ENCODE measurements at places on chromosomes 6 and 20.
A peak's percentile ranks its signal among the peaks of the same experiment; 100 is the strongest.

DNA sequence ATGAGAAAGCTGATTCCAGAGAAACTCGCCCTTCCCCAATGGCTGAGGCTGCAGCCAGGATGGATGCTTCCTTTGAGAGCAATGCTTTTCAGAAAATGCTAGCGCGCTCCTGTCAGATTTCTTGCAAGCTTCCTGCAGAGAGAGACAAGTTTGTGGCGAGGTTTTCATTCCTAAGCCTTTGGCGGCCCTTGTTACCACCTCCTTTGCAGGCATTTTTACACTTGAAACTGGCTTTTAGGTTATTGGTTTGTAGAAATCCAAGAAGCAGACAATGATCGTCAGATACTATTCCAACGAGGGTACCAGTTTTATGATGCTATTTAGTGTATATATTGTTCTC is 1.1 kb downstream of the FNDC1 start:
- no peak for DNase-seq

GRCh38 chr6:22784601-22785410 is 215.4 kb downstream of the HDGFL1 start:
- DNase-seq = peak; percentile 58

- DNase-seq = peak; percentile 70
Observed at GRCh38 chr20:1389703-1390580, 2.9 kb downstream of the FKBP1A start.

- peak; percentile 31 for DNase-seq
Observed at GRCh38 chr6:142218446-142218845, 71.4 kb downstream of the VTA1 start.

DNA sequence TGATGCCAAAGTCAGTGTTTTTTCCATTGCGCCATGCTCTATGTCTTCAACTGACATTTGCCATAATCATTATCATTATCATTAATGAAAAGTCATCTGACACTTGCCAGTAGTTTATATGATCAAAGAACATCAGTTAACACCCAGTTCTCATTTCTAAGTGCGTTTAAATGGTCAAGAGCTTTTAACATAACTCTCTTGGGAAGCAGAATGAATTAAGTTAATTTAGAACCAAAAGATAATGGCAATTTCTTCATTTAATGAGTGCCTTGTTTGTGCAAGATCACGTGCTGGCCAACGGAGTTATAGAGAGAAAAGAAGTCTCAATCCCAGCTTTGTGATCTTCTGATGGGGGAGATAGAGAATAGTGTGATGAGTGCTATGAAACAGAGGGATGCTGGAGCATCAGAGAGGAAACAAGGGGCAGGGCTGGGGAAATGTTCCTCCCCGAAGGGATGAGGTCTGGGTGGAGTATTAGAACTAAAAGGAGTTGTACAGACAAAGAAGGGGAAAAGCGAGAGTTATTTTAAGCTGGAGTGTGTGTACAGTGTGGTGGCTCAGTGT is 20.3 kb downstream of the ANKS1A start:
- DNase-seq = no peak

DNA sequence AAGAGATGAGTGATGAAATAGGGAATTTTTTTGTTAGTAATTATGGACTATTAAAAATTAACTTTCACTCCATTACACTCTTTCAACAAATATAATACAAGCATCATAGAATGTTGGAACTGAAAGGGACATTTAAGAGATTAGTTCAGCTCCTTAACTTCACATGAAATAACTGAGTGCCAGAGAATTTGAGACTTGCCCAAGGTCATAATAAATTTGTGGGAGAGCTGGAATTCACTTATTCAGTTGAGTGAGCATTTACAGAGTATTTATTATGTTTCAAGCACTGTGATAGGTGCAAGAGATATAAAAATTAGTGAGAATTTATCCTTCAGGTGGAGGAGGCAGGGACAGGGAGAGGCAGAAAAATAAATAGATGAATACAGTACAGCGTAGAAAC is 154.6 kb downstream of the KCNQ5 start:
- DNase-seq = no peak

DNA sequence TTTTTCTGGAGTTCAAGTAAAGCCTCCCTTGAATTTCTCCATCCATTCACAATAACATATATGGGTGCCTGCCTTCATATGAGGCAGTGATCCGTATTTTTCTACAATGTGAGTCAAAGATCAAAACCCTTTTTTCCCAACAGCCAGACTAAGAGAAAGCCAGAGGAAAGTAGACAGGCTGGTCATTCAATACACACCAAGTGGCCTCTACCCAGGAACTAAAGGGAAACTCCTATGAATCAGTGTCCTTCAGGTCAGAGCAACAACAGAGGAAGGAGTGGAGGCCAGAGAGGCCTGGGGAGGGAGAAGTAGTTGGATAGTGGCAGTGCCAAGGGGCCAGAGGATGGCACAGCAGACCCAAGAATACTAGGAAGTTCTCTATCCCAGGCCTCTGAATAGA is 23.8 kb downstream of the SIM1 start:
- no peak for DNase-seq

DNA sequence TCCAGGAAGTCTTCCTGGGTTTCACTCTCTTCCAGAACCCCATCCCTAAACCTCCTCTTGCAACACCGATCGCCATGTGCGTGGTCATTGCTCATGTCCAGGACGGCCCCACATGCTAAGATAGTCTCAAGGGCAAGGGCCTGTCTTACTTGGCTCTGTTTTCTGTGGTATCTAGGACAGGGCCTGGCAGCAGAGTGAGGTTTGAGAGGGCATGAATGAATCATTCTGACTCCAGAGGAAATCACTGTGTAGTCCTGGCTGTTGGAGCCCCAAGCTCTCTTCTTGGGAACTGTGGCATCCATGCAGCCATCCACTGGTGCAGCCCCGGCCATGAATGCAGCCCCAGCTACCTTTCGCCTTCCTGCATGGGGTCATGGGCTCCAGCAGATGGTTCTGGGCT is 12.4 kb downstream of the SIRPA start:
- no peak for DNase-seq

GRCh38 chr20:43916881-43917371 is 2.3 kb downstream of the TOX2 start:
- DNase-seq = no peak

DNA sequence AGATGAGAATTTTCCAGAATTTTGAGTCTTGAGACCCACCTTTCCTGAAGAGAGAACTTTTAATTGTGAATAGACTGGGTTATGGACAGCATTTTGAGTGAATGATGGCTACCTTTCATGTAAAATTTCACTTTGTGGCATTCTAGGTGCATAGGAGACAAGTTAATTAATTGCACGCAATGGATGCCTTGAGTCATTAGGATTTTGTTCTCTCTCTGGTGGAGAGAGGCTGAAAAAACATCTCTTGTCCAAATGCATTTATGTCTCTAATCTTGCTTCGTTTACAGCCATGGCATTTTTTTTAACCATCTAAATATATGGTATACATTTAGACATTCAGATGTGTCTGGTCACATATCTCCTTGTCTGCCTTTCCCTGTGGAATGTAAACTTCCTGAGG is 3.1 kb downstream of the RHAG start:
- DNase-seq = no peak

DNA sequence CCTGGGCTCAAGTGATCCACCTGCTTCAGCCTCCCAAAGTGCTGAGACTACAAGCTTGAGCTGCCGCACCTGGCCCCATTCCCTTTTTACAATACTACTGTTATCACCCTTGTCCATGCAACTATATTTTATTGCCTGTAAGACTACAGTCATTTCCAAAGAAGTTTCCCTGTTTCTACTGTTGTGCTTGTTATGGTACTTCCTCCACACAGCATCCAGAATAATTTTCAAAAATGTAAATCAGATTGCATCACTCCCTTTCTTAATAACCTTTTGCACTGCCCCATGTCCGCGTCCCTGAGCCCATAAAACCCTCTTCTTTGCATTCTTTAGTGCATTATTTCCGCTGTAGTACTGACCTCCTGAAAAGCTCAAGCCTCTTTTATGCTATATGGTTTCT is 128.9 kb upstream of the AKIRIN2 start:
- DNase-seq = no peak

GRCh38 chr6:76771059-76771634 is 692.1 kb downstream of the HTR1B start:
- DNase-seq = no peak

GRCh38 chr6:12001706-12002435 is 10.2 kb upstream of the HIVEP1 start:
- DNase-seq = no peak

- DNase-seq = no peak
Observed at GRCh38 chr20:35718972-35719635, 19.9 kb downstream of the ROMO1 start.

DNA sequence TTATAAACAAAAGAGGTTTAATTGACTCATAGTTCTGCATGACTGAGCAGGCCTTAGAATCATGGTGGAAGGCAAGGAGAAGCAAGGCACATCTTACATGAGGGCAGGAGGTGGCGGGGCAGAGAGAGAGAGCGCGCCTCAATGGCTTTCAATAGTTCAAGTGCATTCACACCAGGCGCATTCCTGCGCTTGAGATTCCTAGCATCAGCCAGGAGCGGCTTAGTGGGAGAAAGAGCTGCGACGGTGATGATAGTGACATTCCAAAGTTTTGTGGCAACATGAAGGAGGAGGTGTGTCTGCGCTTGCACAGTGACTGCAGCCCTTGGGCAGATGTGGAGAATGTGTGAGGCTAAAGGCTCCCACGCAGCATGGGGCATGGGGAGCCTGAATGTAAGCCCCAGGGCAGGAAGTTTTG is 25.0 kb upstream of the EMILIN3 start:
- DNase-seq = no peak

- no peak for DNase-seq
Observed at GRCh38 chr6:83038246-83038645, 27.4 kb downstream of the UBE3D start.

DNA sequence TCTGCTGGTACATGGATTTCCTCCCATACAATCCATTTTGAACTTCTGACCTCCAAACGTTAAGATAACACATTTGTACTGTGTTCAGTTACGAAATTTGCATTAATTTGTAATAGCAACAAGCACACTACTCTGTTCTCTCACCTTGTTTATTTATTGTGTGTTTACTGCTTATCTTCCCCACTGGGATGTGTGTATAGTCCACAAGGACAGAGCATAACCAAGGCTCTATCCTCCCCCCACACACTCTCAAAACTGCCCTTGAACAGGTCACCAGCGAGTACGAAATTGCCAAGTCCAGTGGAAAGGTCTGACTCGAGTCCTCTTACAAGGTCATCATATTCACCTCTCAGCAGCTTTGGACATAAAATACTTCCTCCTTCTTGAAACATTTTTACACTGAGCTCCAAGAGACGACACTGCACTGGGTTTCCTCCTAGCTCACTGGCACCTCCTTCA is 18.6 kb downstream of the ADTRP start:
- DNase-seq = no peak

GRCh38 chr6:50362706-50363105 is 313.0 kb upstream of the DEFB112 start:
- no peak for DNase-seq

- no peak for DNase-seq
Observed at GRCh38 chr20:18635380-18635779, 47.5 kb downstream of the DTD1 start.

DNA sequence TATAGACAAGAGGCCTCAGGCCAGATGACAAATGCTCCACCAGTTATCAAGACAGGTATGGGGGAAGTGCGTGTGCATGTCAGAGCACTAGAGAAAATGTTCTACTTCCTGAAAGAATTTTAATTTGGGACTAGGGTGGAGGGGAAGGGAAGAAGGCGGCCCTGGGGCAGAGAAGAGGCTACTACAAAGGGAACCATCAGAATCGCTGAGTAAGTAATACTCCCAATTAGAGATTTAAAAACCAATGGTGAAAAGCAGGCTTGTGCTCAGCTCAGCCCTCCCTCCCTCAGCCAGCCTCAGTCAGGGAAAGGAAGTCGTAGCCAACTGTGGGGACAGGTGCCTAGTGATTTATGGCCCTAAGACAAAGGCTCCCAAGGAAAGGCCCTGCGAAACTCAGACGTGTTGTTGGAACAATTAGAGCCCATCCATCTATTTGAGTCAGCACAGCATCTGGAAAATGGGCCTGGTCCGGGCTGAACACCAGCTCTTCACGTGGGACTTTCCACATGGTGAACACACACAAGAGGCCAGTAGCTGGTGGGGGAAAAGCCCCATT is 15.0 kb upstream of the MAFB start:
- DNase-seq = no peak

DNA sequence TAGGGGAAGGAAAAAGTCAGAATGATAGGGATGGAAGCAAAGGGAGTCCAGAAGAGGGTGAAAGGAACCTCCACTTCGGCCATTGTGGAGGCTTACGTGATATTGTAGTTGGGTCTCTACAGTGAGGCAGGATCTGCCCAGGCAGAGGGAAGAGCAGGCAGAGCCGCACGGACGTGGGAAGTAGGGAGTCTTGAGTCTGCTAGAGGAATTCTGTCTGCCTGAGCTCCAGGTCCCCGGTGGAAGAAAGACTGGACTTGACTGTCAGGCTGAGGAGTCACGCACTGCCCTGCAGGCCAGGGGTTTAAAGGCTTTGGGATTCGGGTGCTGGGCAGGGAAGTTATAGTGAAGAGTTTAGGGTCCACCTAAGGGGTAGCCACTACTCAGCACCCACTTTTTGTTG is 16.4 kb downstream of the TGM6 start:
- no peak for DNase-seq

DNA sequence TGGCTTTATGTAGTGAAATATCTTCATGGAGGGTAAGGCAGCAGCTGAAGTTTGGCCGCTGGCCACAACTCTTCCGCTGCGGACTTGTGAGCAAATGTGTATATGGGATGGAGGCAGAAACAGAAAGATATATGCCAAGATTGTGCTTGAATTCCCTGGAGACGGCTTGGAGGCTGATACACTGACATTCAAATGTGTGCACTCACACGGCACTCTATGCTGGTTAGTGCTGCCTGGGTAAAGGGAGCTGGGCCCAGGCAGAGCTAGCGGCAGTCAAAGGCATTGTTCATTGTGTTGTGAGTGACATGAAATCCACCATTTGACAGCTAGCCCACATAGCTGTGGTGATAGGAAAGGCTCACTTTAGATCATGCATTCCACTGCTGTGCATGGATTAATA is 202.7 kb downstream of the CLIC5 start:
- DNase-seq = peak; percentile 33

DNA sequence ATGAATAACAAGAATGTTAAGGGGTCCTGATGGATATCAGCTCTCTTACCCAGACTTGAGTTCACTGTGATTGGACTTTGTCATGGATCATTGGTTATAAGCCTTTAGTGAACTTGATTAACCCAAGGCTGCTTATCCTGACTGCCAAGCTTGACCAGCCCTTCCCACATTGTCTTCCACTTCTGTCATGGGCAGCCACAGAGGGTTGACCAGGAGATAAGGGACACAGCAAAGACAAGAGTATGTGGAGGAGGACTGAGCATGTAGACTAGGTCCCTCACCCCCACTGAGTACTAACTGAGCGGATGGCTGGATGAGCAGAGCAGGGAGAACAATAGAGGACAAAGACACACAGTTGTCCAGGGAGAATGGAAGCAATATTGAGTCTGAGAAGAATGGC is 52.5 kb downstream of the FAXC start:
- DNase-seq = no peak
